ENCODE measurements at places on chromosomes 12 and 14. TPM values are rescaled to one million over a fixed set of nuclear protein-coding genes. Genes with fewer than 3 reads are reported as not detected.

DNA sequence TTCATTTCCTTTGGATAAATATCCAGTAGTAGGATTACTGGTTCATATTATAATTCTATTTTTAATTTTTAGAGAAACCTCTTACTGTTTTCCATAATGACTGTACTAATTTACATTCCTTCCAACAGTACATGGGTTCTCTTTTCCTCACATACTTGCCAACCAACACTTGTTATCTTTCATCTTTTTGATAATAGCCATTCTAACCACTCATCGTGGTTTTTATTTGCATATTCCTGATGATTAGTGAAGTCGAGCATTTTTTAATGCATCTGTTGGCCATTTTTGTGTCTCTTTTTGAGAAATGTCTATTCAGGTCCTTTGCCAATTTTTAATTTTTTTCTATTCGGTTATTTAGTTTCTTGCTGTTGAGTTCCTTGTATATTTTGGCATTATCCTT is 457.7 kb upstream of the PDE3A start:
- DNase-seq, result no peak

GRCh38 chr14:45253754-45254310 is 830 bp upstream of the MIS18BP1 start:
- no peak for DNase-seq

DNA sequence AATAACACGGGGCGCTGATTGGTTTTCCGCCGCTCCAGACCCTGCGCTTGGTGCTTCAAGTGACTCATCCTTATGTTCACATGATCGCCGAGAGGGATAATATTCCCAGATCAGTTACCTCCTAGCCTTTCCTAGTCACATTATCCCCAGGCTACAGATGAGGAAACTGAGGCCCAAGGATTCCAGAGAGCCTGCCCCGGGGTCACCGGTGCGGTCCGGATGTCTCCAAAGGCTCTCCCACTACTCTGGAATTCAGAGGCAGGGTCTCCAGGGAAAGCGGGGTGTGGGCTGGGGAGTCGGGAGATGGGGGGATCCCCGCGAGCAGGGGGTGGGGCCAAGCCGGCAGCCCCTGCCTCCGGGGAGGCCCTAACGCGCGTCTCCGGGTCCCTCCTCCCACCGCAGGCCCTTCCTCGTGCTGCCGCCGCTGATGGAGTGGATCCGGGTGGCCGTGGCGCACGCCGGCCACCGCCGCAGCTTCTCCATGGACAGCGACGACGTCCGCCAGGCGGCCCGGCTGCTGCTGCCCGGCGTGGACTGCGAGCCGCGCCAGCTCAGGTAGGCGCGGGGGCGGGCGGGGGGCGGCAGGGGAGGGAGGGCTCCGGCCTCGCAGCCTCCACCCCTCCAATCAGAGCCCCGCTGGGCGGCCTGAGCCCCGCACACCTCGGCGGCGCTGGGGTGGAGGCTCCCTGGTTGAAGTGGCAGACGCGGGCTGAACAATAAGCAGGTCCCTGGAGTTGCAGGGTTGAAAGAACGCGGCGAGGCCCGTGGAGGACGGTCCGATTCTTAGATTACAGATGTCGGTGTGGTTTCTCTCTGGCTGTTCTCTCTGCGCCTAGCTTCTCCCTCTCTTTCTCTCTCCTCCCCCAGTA is 104.6 kb upstream of the PWP1 start:
- no peak for DNase-seq

- DNase-seq, result no peak
Observed at GRCh38 chr14:100644383-100644782, 57.2 kb upstream of the BEGAIN start.

- DNase-seq, result no peak
Observed at GRCh38 chr12:50401500-50402081, 906 bp downstream of the LARP4 start.

- DNase-seq, result no peak
Observed at GRCh38 chr12:93818488-93819049, 141.4 kb downstream of the CRADD start.

- DNase-seq, result no peak
Observed at GRCh38 chr12:4540170-4540569, 1.5 kb downstream of the RAD51AP1 start.

GRCh38 chr12:120798696-120799095 is 73.1 kb downstream of the ACADS start:
- no peak for DNase-seq

- DNase-seq, result no peak
Observed at GRCh38 chr14:32513571-32514009, 184.5 kb downstream of the AKAP6 start.

KRT75 gene
- not detected for polyA plus RNA-seq

CHMP4A gene
- polyA plus RNA-seq, result 76.6 TPM

FBXO34 gene
- 33.6 TPM for polyA plus RNA-seq

POLE2 gene
- 12.5 TPM for polyA plus RNA-seq

OR8S1 gene
- polyA plus RNA-seq, result not detected
